ENCODE measurements at places on chromosomes 1 and 21. TPM values are rescaled to one million over a fixed set of nuclear protein-coding genes. Genes with fewer than 3 reads are reported as not detected.

GRCh38 chr21:27578741-27579265 lies 611.9 kb upstream of the ADAMTS5 start:
- no peak for DNase-seq

AXDND1 gene
- 0.78 TPM for total RNA-seq

- no peak for DNase-seq
Observed at GRCh38 chr1:20380616-20381035, 90.0 kb downstream of the VWA5B1 start.

DNA sequence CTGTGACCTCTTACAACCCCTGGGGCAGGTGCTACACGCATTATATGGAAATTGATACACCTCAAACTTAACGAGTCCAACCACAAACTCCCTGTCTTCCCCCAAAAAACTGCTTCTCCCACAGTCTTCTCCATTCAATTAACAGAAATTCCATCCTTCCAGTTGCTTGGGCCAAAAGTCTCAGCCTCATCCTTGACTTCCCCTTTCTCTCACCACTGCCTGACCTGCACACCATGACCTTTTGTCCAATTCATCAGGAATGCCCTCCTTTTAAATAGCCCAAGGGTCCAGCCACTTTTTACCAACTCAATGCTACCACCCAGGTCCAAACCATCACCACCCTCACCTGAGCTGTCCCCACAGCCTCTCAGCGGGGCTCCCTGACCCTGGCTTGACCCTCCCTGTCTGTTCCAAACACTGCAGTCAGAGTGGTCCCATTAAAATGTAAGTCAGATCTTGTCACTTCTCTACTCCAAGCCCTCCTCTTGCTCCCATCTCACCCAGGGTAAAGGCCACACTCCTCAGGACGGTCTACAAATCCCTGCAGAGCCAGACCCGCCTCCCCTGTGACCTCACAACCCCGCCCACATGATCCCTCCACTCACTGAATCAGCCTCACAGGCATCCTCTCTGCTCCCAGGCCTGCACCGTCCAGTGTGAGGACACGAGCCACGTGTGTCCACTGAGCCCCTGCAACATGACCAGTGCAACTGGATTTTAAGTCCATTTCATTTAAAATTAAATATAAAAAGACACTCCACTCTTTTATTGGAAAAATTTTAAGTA lies 18.5 kb downstream of the KCNN3 start:
- no peak for DNase-seq

S1PR1 gene
- 21.2 TPM for total RNA-seq

DNA sequence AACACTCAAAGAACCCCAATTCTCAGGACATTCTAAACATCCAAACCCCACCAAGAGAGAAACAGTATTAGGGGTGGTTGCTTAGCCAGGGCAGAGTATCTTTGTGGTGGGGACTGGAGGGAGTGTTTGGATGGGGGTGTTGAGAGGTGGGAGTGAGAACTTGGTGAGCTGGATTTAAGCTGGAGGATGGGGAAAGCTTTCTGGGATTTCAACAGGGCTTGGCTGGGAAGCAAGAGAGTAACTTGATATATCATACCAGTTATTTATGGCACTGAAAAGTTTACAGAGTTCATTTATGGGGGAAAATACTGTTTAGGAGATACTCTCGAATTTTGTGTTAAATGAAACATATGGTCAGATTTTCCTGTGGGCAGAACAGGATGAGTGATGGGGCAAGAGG lies 6.8 kb upstream of the CNIH3 start:
- DNase-seq = no peak

BNIPL gene
- total RNA-seq = 0.16 TPM

DNA sequence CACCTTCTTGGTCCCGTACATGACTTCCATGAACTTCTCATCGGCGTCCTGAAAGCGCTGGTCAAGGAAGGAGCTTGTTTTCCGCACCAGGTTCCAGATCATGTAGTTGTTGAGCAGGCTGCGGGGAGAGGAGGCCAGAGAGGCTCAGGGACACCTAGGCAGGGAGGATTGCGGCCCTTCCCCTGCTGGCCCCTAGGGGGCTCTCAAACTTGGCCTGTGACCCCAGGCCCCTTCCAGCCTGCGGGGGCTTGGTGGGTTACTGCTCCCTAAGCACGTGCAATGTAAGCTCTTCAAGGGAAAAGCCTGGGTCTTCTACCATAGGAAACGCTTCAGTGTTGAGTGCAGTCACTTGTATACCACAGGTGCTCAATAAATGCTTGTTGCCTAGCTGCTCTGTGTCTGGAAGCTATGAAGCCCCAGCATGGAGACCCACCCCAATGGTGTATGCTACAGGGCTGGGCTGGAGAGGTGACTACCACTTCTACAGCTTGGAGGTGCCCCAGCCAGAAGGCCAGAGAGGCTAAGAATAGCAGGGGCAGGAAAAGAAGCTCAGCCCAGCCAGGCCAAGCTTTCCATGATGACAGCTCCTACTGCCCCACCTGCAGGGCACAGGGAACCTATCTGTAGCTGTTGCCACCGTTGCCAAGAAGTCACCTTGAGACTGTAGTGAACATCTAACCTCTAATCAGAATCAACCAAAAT lies 45.1 kb downstream of the ECE1 start:
- no peak for DNase-seq

GRCh38 chr1:225480825-225481434 lies 53.1 kb upstream of the LBR start:
- DNase-seq = no peak

GRCh38 chr1:232968391-232968790 lies 18.0 kb downstream of the NTPCR start:
- DNase-seq = no peak

DNA sequence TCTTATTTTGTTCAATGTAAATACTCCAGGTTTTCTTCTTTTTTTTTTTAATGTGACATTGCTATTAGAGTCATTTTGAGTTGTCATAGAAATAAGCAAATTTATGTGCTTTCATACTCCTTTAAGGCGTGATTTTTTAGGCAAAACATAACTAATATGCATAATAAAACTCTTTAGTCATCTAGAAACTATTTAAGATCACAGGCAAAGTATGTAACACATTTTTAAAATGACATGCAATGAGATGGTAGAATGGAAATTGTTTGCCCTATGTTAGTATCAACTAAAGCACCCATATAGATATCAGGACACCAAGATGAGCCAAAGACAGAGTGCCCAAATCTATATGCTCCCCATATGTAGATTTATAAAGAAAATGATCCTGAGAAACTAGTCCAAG lies 41.5 kb upstream of the SGIP1 start:
- no peak for DNase-seq

DNA sequence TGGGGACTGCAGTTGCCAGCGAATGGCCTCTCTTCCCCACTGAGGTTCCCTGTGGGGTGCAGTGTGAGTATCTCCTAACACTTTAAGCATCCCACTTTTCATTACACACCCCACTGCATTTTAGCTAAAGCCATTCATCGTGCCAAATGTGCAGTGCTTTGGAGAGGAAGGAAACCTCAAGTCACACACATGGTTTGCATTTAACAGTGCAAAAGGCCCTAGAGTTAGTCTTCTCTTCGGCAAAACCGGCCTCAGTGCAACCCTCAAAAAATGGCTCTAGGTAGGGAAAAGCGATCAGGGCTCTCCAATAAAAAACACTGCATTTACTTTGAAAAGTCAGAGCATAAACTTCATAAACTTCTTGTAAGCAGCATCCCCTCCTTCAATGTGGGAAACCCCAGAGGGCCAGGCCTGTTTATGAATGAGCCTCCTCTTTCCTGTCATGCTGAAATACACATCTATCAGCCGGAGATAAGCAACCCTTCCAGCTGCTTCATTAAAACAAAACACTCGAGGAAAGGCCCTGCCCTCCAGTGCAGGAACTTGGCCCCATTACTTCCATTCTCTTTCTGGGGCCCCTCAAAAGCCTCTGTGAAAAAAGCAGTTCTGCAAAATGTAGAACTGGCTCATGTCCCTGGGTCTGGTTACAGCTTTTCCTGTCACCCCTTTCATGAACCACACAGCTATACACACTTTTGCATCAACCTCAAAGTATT lies 184.0 kb downstream of the CDC7 start:
- no peak for DNase-seq

DNA sequence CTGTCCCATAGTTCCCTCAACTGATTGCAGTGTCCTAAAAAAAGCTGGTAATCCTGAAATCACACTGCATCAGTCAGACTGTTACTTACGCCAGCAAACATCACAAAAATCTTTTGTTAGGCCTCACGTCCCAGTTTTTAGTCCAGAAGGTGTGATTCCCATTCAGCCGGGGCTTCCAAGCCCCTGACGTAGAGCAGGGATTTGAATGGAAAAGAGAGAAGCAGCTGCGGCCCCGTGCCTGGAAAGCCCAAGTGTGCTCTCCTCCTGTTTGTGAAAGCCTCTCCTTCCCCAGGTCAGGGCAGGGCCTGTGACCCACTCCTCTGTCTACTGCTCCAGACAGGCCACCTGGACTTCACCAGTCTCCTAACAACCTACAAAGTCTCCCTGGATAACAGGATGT lies 20.7 kb downstream of the KCNA10 start:
- DNase-seq = no peak

GCSAML gene
- under 0.01 TPM for total RNA-seq

NHLH1 gene
- 0.62 TPM for total RNA-seq

DNA sequence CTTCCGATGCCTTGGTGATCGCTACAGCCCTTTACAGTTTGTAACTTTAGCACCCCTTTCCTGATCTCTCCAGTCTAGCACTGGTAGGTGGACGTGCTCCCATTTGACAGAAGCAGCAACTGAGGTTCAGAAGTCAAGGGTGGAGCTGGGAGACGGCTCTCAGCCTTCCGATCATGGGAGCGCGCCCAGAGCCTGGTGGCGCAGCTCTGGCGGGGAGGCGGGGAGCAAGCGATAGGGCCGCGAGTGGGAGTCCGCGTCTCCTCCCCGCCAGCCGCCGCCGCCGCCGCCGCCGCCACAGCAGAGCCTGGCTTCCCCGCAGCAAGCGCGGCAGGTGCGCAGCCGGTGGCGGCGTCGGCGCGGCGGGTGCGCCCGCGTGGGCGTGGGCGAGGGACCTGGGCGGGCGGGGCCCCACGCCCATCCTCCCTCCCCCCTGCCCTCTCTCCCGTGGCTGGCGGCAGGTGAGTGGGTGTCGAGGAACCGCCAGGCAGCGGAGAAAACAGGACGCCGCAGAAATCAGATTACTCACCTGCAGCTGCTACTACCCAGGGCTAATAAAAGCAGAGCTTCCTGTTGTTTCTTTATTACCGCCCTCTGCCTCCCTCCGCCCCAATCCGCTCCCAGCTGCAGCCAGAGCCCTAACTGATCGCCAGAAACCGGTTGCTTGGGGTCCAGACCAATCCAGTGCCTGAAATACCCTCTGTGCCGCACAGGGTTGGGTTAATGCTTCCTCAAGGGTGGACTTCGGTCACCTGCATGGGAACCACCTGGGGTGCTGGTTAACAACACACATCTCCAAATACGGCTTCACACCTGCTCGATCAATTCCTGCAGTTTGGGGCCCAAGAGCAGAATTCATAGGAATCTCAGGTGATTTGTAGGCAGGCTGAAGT lies 60.2 kb upstream of the ID3 start:
- no peak for DNase-seq

DNA sequence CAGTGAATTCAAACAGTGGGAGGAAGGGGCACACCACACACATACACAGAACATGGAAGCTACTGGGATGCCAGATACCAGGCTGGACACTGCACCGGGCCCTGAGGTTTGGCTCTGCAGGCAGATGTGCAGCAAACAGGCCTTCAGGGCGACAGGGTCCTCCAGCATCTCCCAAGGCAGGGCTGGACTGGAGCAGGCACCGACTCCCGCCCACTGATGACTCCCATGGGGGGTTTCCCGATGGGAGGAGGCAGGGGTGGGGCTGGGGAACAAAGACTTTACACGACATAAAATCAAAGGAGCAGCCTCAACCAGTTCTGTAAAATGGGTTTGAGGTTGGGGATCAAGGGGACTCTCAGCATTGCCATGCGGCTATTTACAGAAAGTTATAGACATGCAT lies 118.1 kb downstream of the SYT2 start:
- DNase-seq = no peak

GRCh38 chr1:172360511-172360910 lies 60.0 kb upstream of the C1orf105 start:
- no peak for DNase-seq

- DNase-seq = no peak
Observed at GRCh38 chr1:44848456-44849181, 5.6 kb upstream of the PTCH2 start.

GRCh38 chr1:157092831-157093230 lies 6.8 kb downstream of the ETV3L start:
- no peak for DNase-seq

C1orf94 gene
- 0.31 TPM for total RNA-seq

GRCh38 chr1:236869911-236870310 lies 74.8 kb downstream of the MTR start:
- DNase-seq = no peak

DNA sequence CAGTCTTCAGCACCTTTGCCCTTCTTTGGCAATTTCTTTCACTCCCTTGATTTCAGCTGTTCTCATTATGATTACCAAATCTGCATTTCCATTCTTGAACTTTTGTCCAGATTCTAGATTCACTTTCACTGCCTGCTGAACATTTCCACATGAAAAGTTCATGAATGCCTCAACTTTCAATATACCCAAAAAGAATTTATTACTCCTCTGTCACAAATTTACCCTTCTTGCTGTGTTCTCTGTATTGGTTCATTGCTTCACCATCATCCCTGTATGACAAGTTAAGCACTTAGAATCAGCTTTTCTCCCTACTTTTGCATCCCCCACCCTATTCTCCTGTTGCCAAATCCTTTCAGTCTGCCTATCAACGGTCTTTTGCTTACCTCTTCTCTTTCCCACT lies 112.6 kb upstream of the PKN2 start:
- no peak for DNase-seq

- DNase-seq = no peak
Observed at GRCh38 chr1:20497506-20497905, 10.4 kb downstream of the MUL1 start.

IL12RB2 gene
- total RNA-seq = 12.2 TPM

GPR153 gene
- 25.3 TPM for total RNA-seq

DNA sequence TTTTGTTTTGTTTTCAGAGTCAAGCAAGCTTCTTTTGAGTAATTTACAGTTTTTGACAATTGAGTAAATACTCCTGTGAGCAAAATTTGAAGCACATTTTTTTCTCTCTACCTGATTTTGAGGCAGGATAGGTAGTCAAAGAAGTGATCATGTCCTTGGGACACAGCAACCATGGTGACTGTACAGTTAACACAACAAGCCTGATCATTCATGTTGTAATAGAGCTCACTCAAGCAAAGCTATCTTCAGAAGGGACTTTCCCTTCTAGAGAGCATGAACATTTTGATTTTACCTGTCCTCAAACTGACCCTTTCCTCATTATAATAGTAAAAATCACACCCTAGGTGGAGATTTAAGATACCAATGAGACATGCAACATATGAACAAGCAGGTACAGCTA lies 126.5 kb upstream of the KCNK1 start:
- DNase-seq = no peak
